ENCODE measurements at places on chromosomes 11 and 22.

GRCh38 chr11:11782532-11783110 lies 59.2 kb upstream of the USP47 start:
- no peak for DNase-seq

DNA sequence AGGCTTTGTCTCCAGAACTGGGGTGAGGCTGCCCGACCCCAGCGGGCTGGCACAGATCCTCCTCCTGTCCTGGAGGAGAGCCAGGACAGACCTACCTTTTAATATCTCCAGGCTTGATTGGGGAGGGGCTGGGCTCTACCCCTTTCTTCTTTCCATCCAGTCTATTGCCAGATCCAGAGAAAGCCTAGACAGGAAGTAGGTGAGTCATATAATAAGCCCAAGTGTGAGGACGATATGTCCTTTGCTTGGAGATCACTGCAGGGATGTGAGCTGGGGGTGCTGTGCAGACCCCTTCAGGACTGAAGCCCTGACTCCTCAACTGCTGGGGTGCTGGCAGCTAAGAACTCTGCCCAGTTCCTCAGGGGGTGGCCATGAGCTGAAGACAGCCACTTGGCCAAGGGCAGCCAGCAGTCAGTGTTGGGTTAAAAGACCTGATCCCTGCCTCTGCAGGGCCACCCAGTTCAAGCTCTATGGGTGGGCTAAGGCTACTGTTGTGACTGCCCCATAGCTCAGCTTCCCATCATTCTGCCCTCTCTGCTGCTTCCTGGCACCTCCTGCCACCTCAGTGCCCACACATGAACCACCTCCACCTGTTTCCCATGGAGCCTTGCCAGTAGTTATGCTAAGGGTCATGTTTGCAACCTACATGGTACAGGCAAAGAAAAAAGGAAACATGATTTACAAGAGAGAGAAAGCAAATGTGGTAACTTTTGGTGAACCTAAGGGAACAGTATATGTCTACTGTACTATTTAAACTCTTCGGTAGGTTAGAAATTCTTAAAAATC lies 8.3 kb upstream of the C22orf39 start:
- DNase-seq = no peak

GRCh38 chr22:37079668-37080171 lies 28.2 kb downstream of the KCTD17 start:
- peak; percentile 65 for DNase-seq

DNA sequence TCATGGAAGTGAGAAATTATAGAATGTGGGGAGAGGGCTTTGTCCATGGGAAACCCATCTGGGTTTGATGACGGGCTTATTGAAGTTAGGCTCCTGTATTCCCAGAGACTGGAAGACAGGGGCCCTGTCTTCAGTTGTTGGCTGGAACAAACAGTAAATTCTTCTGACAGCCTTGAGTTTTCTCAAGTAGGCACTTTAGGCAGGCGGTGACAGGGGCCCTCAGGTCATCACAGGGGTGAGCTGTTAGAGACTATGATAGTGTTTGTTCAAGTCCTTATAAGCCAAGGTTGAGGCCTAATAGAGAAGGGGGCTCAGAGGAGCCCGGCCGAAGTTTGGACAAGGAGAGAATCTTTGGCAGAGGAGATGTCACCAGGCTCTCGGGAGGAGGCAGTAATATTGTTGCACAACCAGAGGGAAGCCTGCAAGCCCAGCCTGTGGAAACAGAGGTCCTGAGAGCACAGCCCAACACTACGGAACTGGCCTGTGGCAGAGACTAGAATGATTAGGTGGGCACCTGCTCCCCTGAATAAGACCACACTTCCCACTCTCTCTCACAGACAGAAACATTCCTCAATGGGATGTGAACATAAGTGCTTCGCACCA lies 20.2 kb upstream of the IL17RA start:
- no peak for DNase-seq

GRCh38 chr11:95228081-95228749 lies 2.8 kb downstream of the SESN3 start:
- DNase-seq = no peak

GRCh38 chr11:1640076-1640946 lies 10.7 kb downstream of the KRTAP5-5 start:
- no peak for DNase-seq

All from activated effector memory CD4-positive, alpha-beta T cell treated with Interleukin-2 at 50 U/mL for 16 hours (primary cell).